ENCODE measurements at places on chromosomes 1 and 21.

DNA sequence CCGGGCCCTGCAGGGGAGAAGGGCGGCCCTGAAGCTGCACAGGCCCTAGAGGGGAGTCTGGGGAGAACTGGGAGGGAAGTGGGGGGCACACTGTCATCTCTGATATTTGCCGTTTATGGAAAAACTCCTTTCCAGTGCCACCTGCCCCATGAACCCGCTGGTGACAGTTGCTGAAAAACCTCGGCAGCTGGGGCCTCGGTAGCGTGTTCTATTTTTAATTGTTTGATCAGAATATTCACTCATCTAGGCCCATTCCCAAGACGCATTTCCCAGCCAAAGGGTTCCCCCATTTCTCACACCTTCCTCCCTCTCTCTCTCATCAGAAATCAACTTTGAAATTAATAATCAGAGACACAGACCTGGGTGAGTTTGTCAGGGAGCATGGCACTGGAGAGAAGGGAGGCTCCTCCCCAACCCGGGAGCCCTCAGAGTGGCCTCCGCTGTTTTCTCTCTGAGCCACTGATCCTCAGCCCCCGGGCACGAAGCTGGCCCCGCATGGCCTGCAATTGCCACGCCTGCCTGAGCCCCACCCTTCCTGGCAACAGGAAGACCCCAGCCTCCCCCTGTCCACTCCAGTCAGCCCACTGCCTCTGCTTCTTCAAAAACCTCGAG, 111.1 kb downstream of the CASZ1 start:
- DNase-seq: no peak

DNA sequence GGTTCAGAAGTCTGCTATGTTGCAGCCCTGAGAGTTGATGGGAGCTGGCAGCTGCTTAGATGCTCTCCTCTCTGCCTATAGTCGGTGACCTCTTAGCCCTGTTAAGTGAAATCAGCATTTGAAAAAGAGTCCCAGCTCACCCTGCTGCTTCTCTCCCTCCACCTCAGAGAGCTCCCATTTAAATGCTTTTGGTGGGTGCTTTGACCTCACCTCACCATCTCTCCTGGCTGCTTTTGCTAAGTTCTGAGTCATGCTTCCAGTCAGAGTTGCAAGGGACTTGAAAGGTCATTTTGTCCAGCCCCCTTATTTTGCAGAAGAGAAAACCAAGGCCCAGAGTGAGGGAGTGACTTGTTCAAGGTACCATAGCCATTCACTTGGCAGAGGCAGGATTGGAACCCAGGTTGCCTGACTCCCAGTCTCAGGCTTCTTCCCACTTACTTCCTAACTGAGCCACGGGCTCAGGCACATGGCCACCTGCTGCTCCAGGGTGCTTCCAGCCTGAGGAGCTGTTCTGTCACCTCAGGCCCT, 3.3 kb downstream of the MAPKAPK2 start:
- DNase-seq: no peak

DNA sequence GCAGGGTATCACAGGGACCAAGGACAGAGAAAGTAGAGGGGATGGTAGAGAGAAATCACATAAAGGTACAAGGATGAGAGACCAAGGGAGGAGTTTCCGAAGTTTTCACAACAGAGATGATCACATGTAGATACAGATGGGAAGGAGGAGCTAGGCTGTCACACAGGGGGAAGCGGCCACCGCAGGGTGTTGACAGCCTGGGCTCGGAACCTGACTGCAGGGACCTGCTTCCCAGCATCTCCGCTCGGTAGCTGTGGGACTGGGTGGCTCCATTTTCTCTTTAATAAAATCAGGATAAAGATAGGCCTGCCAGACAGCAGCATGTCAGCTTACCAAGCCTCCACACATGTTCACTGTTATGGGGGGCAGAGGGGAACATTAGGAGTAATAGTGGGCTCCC, 32.3 kb downstream of the CDCA8 start:
- no peak for DNase-seq

DNA sequence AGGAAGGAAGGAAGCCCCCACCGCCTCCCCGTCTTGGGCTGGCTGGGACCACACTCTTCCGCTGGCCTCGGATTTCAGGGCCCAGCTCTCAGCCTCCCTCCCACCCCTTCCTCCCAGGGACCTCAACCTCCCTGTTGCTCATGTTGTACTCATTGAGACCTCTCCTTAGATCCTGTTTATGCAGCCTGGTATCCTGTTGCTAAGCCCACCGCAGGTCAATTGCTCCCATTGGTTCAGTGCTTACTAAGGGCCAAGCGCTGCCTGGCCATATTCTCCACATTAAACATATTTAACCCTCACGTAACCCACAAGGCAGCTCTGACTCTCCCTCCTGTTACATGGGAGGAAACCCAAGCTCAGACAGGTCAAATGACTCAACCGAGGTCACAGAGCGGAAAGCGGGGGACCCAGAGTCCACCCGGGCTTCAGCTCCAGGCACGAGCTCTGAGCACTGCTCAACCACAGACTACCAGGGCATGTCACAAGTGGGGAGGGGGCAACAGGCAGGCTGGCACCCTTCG, 23.2 kb upstream of the H6PD start:
- no peak for DNase-seq

GRCh38 chr1:43570715-43571114, 40.0 kb downstream of the PTPRF start:
- no peak for DNase-seq

GRCh38 chr1:8092657-8093056, 66.5 kb upstream of the ERRFI1 start:
- no peak for DNase-seq

- DNase-seq: no peak
Observed at GRCh38 chr21:17793246-17794123, 25.7 kb downstream of the C21orf91 start.

DNA sequence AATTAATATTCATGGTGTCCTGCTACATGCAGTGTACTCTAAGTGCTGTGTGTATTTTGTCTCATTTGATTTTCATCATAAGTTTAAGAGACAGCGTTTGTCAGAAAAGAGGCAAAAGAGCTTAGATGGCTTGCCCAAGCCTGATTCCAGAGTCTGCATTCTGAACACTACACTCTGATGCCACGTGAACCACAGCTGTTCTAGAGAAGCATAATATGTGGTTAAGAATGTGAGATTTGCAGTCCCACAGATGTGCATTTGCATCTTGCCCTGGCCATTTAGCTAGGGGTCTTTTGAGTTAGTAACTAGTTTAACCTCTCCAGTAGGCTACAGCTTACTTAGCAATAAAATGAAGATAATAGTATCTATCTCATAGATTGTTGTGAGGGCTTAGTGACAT, 9.2 kb upstream of the GADD45A start:
- DNase-seq: no peak

GRCh38 chr1:67788904-67789303, 44.4 kb downstream of the GNG12 start:
- DNase-seq: no peak

- no peak for DNase-seq
Observed at GRCh38 chr1:64515427-64515826, 45.5 kb downstream of the CACHD1 start.

DNA sequence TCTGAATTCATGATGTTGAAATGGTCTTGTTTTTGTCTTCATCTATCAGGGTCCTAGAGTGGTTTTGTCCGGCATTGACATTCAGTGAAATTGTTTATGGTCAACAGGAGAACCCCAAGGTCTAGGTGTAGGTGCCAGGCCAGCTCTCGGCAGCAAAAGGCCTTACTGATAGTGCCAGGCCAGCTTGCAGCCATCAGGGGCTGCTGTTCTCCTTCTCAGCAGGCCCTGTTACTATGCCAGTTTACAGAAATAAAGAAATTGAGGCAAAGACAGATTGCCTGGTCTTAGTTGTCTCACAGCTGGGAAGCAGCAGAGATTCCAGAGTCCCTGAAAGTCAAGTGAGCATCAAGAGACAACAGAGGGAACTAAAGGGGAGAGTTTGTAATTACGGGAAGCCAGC, 12.0 kb downstream of the HMGB4 start:
- DNase-seq: no peak

GRCh38 chr1:12150456-12151200, 16.2 kb upstream of the TNFRSF1B start:
- no peak for DNase-seq

GRCh38 chr21:46125846-46126301, 28.0 kb downstream of the COL6A2 start:
- DNase-seq: no peak

DNA sequence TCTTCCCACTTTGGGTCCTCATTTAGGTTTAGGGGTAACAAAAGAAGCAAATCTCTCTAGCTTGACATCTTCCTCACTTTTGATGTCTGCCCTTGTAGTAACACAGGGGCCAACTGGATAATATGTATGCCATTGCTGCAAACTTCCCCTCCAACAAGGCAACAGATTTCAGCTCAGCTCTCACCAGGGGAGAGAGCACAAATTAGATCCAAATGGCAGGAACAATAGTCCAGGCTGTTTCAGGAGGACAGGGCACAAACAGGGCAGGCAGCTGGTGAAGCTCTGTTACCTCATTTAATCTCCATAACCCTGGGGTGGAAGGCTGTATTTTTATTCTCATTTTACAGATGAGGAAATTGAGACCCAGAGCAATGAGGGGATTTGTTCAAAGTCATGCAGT, 4.3 kb upstream of the PIK3R3 start:
- no peak for DNase-seq

- no peak for DNase-seq
Observed at GRCh38 chr1:30147188-30147587, 576.2 kb downstream of the MATN1 start.

DNA sequence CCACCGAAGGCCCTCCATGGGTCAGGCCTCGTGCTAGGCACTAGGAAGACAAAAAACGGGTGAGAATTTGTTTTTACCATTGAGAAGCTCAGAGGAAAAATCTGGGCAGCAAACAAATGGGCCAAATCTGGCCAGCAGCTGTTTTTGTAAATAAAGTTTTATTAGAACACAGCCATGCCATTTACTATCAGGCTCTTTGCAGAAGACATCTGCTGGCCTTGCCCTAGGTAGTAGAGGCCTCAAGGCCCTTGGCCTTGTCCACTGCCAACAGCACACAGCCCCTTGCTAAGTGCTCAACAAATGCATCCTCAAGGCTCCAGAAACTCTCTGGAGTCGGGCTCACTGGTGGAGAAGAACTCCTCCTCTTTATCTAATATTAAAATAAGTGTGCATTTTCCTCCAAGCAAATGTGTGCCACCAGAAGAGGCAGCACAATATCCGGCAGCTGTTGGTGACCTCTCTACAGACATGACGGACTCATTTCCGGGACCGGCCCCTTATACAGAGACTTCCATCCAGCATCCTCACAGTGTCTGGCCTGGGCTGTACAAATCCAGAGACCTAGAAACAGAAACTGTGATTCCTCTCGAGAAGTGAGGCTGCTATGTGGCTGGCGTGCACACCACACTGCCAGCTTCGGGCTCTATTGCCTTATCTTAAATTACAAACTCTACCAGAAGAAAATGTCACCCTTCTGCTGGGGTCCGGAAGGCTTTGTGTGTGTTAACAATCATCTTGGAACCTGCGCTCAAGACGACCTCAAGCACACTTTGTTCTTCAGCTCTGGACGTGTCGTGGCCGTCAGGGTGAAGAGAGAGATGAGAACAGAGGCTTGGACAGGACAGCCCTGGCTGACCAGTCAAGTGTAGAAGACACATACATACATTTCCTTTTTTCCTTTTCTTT, 203.9 kb downstream of the TOMM20 start:
- no peak for DNase-seq

DNA sequence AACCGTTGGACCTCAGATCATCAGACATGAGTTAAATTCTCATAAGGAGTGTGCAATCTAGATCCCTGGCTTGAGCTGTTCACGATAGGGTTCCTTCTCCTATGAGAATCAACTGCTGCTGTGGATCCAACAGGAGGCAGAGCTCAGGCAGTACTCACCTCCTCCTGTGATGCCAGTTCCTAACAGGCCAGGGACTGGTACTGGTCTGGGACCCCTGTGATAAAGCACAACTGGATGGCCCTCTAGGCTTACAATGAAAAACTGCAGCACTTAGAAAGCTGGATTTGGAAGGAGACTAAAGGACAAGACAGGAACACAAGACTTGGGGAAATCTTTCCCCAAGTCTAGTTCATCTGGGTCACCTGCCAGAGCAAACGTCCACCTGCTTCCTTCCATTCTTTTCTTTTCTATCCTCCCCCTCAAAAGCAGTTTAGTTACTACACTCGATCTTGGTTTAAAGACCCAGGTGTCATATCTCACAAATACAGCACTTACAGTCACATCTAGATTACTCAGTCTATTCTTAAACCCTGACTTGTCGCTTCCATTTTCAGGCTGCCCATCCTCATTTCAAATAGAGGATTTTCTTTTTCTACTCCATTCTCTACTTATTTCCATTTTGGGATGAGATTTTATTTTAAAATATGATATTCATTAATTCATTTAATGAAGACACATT, 59.8 kb downstream of the PTPN14 start:
- no peak for DNase-seq

DNA sequence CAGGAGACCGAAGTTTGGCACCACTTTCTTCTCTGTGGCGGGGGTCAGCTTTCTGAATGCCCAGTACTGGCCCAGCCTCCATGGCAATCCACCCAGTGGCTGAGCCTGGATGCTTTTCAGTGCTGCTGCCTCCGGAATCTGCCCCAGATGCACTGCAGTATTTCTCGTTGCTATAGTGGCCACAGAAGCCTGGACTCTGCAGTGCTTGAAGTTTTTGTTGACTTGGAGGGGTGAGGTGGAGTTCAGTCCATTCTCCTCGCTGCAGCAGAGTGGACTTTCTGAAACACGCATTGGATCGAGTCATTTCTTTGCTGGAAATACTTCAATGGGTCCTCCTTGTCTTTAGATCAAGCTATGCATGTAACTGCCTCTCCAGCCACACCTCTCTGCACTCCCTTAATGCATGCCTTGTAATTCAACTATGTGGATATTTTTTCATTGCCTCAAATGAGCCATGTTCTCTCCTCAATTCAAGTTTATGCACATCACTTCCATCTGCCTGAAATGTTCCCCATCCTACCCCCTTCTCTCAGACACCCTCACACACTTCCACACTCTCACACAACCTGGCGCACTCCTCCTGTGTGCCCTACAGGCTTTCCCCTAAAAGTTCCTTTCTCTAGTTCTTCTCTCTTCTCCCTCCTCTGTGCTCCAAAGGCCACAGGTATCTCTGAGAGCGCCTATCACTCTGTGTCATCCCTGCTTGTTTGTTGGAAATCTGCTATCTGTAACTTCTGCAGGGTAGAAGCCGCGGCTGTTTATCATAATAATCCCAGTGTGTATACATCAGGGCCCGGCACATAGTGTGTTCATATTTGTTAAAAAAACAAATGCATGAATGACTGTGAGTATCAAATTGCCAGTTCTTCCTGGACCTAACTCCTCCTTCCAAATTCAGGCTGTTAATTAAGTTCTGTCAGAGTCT, 16.5 kb downstream of the ADAM30 start:
- no peak for DNase-seq

- DNase-seq: no peak
Observed at GRCh38 chr1:184194236-184194635, 142.7 kb downstream of the TSEN15 start.
